Gastrocnemius medialis (tissue), 4 donors: ENCODE measurements at places on chromosomes 3 and 15. TPM values are rescaled to one million over a fixed set of nuclear protein-coding genes. Genes with fewer than 3 reads are reported as not detected.

GRCh38 chr3:40054568-40055222 is 245.3 kb downstream of the MYRIP start:
- H3K27ac ChIP-seq, result no peak overlapping the region
- no peaks in the 10 kb centered on the region for H3K27me3 ChIP-seq
- no peak overlapping the region for H3K4me3 ChIP-seq
- no peaks in the 10 kb centered on the region for H3K36me3 ChIP-seq
- no peak for DNase-seq

DNA sequence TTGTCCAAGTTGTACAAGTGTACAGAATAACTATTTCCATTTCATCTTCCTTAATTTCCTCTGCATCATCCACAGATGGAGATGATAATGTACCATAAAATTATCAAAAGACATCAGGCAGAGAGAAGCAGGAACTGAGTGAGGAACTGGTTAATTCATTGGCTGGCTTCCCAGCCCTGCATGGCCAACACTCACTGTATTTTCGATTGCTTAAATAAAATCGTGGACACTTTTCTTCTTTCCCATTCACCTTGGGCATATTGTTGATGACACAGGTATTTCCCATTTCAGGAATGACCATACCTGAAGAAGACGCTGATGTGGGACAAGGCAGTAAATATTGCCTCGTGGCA is 144.2 kb upstream of the ABHD17C start:
- no peak overlapping the region for H3K4me3 ChIP-seq
- H3K27me3 ChIP-seq, result no peaks in the 10 kb centered on the region
- DNase-seq, result no peak
- H3K4me1 ChIP-seq, result no peaks in the 10 kb centered on the region
- H3K27ac ChIP-seq, result no peak overlapping the region

Gene MESP2
- total RNA-seq, result not detected

Gene PP2D1
- total RNA-seq, result not detected
